Activated CD4-positive, alpha-beta T cell treated with anti-CD3 and anti-CD28 coated beads, Interleukin-2, amount 50 U/mL, for 16 hours (primary cell): ENCODE measurements at places on chromosomes 12 and 14.

GRCh38 chr14:59352961-59353360, 112.2 kb downstream of the GPR135 start:
- DNase-seq, result no peak

- DNase-seq, result no peak
These were observed 24.9 kb upstream of the ETFBKMT start for GRCh38 chr12:31634620-31635019.

DNA sequence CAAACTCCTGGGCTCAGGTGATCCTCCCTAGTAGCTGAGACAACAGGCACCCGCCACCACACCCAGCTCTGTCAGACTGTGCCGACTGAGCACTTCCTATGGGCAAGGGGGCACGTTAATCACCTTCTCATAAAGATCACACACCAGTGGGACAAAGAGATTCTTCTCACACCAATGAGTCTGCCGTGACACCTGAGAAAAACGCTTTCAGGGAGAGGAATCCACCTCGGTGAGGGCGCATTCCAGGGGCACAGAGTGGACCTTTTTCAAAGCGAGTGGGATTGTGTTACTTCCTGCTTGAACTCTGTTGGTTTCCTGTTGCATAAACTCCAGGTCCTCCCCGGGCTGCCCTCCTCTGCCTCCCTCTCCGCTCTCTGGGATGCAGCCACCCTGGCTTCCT, 17.5 kb upstream of the SCARB1 start:
- no peak for DNase-seq

DNA sequence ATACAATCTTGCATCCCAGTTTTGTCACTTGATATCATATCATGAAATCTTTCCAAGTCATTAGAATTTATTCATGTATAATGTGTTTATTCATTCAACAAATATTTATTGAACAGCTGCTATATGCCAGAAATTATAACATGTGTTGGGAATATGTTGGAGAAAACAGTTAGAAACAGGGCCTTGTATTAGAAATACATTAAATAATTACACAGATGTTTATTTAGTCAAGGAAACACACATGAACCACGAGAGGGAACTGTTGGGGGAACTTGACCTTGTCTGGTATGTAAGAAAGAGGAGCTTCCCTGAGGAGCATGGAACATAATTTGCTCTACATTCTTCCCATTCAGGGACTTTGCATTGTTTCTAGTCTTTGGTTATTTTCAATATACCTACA, 191.7 kb upstream of the FRMD6 start:
- no peak for DNase-seq

DNA sequence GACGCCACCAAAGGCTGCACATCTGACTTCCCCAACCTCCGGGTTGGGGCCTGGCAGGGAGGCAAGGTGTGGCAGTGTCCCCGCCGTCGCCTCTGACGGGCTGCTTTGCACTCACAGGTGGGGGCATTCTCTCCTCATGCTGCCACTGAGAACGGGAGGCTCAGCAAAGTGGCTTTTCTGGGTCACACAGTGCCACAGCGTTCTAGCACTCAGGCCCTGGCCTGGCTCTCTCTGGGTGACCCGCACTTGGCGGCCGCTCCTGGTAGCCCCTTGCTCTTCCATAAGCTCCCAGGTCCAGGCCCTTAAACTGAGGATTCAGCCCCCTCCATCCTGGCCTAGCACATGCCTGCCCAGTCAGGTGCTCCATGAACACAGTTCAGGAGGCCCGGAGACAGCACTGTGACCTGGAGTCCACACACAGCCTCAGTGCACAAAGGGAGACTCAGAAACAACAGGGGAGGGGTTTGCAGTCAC, 25.2 kb downstream of the SERPINA1 start:
- no peak for DNase-seq

- no peak for DNase-seq
These were observed 863.2 kb downstream of the LRFN5 start for GRCh38 chr14:42469637-42470426.

- DNase-seq, result no peak
These were observed 292.7 kb downstream of the LRFN5 start for GRCh38 chr14:41899416-41899815.

GRCh38 chr12:120495186-120495730, 655 bp upstream of the DYNLL1 start:
- DNase-seq, result no peak

DNA sequence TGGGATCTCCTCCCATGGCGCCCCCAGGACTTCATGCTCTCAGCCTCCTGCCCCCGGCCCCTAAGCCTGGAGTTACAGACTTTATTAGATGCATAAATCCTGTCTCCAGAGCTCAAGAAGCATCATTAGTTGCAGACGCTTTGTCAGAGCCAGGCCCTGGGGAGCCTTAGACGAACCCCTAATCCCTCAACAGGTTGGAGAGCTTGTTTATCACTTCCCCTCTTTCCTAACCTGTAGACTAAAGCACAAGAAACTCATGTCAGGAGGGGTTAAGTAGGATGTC, 260 bp upstream of the NPFF start:
- DNase-seq, result no peak

- DNase-seq, result no peak
These were observed 56.6 kb downstream of the SH2B3 start for GRCh38 chr12:111462210-111462769.
